Neuronal stem cell (in vitro differentiated cells): ENCODE measurements at places on chromosomes 11 and 22.

DNA sequence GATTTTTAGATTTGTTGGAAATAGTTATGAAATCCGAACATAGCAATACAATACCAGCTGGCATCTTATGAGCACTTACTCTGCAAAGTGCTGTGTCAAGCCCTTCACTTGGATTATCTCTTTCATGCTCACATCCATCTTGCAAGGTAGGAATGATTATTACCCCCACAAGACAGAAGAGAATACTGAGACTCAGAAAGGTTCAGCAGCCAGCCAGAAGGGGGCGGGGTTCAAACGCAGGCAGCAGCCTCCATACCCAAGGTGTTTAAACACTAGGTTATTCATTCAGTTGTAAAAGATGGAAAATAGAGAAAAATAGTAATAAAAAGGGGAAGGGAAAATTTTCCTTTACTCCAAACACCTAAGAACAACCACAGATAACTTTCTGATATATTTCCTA is 158.5 kb downstream of the CCDC34 start:
- DNase-seq, result no peak

GRCh38 chr11:113449743-113450142 is 25.5 kb downstream of the DRD2 start:
- DNase-seq, result no peak

DNA sequence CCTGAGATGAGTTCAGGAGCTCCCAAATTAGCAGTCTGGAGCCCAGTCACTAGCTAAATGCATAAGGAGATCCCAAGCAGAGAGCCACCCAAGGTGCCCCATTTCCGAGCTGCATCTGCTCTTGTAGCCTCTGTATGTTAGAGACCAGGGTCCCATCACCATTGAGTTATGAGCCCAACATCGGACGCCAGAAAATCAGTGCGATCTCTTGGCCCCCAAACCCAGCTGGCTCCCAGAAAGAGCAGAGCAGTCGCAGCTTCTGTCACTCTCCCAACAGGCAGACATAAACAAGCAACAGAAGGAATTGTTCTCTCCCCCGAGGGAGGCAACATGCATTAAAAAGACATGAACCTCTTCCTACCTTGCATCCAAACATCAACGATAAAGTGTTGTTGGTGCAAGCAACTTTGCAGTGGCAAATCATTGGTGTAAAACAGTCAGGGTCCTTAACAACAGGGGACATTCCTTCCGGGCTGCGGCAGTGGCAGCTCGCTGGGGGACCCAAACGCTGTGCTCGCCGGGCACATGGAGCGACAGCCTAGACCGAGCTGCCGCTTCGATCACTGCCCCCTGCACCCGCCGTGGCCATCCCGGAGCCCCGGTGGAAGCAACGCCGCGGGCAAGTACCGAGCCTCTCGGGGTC is 907.1 kb downstream of the DLG2 start:
- DNase-seq, result peak; percentile 17

DNA sequence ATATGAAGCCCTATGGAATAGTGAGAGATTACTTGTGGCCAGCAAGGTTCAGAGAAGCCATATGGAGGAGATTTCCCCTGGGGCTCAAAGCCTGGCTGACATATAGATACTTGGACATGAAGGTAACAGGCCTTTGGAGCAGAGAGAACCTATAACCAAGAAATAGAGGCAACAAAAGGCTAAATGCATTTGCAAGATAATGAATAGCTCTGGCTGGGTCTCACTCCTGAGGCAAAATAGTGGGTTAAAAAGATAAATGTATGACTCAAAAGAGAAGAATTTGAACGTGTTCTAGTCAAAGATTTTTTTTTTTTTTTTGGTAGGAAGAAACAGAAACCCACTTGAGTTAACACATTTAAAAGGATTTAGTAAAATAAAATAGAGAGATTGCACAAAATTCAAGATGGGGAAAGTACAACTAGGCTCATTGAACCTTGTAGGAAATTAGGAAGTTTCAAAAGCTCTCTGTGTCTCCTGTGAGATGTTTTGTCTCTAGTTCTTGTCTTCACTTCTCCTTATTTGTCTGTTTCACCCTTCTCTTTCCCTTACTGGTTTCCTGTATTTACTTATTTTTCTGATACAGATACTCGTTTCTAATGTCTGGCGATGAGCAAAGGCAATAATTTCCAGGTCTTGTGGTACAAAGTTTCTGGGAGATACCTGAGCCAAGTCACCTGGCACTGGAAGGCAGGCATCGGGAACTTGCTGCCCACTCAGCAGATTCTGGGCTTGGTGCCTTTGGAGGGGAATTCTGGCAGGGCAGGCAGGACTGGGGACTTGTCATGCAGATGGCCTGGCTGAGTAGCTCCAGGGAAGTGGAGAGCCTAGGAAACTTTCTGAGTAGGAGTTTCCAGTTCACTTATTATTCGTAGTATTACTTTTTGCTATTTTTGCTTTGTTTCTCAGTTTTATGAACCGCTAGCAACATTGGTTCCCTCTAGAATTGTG is 49.2 kb upstream of the SESN3 start:
- no peak for DNase-seq

- no peak for DNase-seq
Observed at GRCh38 chr11:11146830-11147229, 206.2 kb downstream of the CSNK2A3 start.

- DNase-seq, result no peak
Observed at GRCh38 chr11:125333354-125334073, 162.6 kb downstream of the FEZ1 start.

GRCh38 chr22:20904008-20904979 is 12.9 kb upstream of the CRKL start:
- no peak for DNase-seq

GRCh38 chr22:28969401-28970168 is 86.2 kb downstream of the ZNRF3 start:
- no peak for DNase-seq

DNA sequence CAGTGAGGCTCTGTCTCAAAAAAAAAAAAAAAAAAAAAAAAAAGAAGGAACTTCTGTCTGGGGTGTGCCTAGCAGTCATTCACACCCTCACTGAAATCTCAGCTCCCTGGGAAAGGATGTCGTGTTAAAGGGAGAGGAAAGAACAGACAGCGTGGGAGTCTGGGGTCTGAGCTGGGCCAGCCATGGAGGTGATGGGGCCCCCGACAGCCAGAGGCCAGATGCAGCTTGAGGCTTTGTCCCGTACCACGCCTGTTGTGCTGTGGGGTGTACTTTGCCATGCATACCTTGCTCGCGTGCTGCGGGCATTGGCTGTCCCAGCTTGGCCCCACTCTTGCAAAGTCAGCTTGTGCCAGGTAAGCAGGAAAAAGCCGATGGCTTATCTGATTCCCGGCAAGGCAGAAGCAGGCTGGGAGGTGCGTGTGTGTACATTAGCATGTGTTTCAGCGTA is 4.6 kb downstream of the SYT12 start:
- no peak for DNase-seq

GRCh38 chr11:113401718-113402117 is 14.1 kb downstream of the ANKK1 start:
- no peak for DNase-seq

- DNase-seq, result no peak
Observed at GRCh38 chr11:120715239-120715638, 203.7 kb downstream of the GRIK4 start.

DNA sequence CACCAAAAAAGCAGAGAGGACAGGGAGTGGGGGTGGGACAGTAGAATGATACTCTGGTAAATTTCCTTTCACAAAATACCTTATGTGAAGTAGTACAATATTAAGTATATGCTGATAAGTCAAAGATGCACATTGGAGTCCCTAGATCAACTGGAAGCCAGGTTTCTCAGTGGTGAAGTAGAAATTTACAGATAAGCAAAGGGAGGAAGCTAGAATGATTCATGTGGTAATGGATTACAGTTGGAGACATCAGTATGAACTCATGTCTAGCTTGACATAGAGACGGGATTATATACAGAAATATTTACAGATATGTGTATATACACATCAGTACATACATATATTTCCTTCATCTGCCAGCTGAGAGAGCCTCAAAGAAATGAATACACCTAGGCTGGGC is 21.5 kb downstream of the PLEKHB1 start:
- no peak for DNase-seq

DNA sequence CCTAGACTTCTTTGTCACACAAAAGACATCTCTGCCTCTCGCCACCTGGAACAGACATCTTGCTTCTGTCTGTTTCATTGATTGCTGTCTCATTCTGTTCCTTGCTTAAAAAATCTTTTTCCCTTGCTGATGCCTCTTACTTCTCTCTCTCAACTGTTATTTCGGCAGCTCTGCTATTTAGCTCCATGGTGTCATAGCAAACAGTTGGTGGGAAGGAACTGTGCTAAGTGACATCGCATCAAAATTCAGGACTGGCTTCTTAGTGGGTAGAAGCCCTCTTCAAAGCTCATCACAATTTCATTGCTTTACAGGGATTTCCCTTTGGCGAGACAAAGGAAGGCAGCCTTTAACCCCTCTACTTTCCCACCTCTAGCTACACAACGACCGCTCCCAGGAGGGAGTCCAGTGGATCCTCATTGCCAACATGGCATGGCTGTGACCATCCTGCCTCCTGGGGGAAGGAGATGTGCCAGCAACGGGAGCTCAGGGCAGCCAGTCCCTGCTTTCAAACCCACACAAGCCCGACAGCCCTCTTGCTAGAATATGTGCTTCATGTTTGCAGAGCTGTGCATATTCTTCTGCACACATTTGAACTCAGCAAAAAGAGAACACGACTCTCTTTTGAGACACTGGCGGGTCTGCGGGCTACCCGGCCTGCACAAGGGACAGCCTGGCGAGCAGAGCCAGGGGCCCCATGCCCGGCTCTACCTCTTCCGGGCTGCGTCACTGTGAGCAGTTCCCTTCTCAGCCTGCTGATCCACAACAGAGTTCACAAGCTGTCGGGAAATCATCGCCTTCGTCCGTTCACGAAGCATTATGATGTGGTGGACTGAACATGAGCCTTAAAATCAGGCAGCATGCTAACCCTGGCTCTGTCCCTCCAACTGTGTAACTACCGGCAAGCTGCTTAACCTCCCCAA is 51.1 kb upstream of the JAM3 start:
- DNase-seq, result no peak
